ELR (cell line): ENCODE measurements at places on chromosomes 2 and 18.
A peak's percentile ranks its signal among the peaks of the same experiment; 100 is the strongest.

DNA sequence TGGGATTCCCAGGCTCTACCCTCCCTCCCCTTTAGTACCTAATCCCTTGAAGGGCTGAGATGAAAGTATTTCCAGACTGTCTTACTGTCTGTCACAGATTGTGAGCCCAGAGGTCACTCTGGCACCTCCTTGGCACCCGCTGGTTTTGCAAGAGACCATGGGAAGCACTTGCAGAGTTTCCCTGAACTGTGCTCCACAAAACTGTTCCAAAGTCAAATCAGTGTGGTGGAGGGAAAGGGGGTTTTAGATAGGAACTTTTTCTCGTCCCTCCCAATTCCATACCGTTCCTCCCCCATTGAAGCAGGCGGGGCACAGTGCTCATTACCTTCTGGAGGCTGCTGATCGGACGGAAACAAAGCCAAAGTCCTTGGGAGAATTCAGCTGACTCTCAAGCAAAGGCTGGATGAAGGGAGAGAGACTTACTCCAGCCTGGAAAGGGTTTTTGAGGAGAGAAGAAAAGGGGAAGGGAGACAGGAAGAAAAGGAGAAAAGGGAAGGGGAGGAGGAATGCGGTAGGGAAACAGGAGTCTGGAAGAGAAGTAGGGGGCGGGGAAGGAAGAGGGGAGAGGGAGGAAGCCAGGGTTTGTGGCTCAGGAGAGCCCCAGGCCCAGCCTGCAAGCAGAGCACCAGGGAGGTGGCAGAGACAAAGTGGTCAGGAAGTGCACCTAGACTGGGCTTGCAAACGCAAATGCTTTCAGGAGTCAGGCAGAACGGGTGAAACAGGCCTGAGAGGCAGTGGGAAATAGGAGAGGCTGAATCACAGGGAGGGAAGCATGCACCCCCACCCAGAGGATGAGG lies 88.4 kb upstream of the SP3 start:
- no peak for DNase-seq

GRCh38 chr18:51275712-51276476 lies 78.4 kb upstream of the MEX3C start:
- DNase-seq: no peak

- DNase-seq: peak; percentile 68
These were observed 57.4 kb downstream of the ADI1 start for GRCh38 chr2:3461801-3462492.

- DNase-seq: no peak
These were observed 3.1 kb downstream of the MLPH start for GRCh38 chr2:237490009-237490711.

GRCh38 chr2:74507926-74508520 lies 528 bp upstream of the PCGF1 start:
- peak; percentile 64 for DNase-seq

DNA sequence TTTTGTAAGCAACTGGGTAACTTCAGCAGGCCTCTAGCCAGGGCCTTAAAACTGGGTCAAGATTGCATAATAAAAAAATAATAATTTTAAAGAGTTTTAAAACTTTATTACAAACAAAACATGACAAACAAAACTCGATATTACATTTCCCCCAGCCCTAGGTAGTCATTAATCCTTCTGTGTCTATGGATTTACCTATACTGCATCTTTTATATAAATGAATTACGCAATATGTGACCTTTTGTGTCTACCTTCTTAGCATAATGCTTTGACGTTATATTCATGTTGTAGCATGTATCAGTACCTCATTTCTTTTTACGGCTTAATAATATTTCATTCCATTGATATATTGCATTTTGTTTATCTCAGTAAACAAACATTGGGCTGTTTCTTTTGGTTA lies 113.5 kb downstream of the CCDC178 start:
- DNase-seq: no peak

DNA sequence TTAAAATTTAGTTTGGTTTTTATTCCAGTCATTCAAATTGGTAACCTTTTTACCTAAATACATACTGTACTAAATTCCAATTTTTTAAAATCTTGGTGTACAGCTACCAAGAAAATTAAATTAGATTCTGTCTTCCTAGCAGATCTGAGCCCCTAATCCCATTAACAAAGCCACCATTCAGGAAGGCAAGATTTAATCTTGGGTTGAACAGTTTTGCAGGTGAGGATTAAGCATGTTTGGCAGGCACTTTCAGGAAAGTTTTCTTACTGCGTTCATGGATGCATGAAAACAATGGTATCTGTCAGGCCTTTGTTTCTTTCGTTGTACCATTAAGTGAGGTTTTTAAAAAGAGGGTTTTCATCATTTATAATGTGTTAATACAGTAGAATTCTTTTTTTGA lies 32.8 kb downstream of the ITPRID2 start:
- DNase-seq: no peak

DNA sequence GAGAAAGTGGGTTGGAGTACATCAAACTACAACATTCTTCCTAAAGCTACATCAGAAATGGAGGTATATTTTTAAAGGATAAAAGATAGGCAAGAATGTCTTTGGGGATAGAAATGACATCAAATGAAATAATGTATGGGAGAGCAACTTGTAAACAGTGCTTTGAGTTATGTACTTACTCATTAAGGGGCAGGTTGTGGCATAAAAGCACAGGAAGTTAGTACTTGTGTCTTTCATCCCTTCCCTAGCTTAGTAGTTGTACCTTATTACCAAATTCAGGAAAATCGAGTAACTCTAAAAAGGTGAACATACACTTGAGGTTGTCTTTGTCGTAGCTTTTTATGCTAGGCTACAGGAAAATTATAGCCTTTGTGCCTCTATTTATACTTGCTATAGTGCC lies 28.9 kb downstream of the PPP1CB start:
- DNase-seq: no peak

DNA sequence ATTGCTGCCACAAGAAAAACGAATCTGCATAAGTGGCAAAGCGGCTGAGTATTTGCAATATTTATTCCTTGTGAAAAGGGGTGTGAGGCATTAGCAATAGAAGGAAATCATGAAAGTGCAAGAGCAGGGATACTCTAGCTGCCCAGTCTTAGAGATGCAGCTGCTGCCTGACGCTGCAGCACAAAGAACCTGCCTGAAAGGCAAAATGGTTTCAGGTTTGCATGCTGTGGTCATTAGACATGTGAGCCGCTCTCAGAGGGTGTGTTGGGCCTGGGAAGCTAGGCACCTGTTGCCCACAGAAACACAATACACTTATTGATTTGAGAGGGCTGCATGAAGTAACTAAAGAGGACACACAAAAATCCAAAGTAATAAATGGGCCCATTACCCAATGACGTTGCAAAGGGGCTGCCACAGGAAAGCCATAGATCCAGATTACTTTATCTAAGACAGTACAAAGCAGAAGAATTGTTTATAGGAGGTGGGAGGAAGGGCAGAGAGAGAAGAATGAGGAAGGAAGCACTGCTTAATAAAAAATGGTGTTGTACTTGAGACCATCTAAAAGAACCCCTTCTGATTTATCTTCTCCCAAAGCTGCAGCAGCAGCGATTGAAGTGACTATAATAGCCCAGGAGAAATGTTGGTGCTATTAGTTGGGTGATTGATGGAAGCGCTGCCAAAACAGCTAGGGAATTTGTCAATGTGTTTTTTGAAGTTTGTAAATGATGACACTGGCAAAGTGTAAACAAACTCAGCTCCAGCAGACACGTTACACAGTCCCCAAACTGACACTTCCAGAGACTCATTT lies 492.4 kb upstream of the ACVR2A start:
- no peak for DNase-seq

- peak; percentile 72 for DNase-seq
These were observed 50.3 kb upstream of the GREB1L start for GRCh38 chr18:21191596-21192307.

DNA sequence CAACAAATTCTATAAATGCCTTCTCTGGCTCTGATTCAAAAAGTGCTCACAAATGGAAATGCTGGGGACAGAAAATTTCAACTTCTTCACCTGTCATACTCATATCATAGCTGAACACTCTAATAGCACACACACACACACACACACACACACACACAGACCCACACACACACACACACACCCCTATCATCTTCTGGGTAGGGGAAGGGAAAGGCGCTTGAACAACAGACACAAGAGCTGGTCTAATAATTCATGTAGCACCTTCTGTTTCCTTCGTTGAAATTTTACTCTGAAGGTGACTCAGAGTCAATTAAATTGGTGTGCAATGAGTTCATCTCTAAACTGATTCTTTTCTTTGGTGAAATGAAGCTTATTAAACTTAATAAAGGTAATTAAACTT lies 32.9 kb downstream of the CD28 start:
- no peak for DNase-seq
